Activated CD4-positive, alpha-beta T cell treated with anti-CD3 and anti-CD28 coated beads, Interleukin-2, Interleukin-4, amounts not matched to agents 100 ng/mL and 50 ng/mL, durations not matched to agents 16 hours and 8 hours (primary cell): ENCODE measurements at places on chromosomes 11 and 22.
A peak's percentile ranks its signal among the peaks of the same experiment; 100 is the strongest.

GRCh38 chr11:129976328-129976727 is 26.3 kb downstream of the PRDM10 start:
- no peak for DNase-seq

GRCh38 chr11:111179184-111179910 is 66.2 kb upstream of the POU2AF2 start:
- DNase-seq: no peak

DNA sequence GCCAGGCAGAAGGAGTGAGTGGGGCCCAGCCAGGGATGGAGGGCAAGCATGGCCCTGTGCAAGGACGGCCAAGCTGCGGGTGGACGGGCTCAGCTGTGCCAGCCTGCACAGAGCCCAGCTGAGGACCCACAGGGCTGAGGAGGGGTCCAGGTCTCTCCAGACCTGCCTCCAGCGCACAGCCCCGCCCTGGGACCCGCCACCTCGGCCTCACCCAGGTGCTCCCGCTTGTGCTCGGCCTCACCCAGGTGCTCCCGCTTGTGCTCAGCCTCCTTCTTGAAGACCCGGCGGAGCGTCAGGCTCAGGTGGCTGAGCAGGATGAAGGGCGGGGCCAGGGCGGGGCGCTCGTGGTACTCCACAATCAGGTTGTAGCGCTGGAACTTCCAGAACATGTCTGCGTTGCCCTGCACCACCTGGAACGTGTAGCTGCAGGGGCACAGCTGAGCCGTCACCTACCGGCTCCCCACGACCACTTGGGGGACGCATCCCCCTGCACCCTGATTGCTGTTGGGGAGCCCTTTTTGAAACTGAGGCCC is 6.4 kb downstream of the TSSC4 start:
- DNase-seq: no peak

GRCh38 chr22:27880778-27881394 is 38.2 kb downstream of the PITPNB start:
- DNase-seq: peak; percentile 46

DNA sequence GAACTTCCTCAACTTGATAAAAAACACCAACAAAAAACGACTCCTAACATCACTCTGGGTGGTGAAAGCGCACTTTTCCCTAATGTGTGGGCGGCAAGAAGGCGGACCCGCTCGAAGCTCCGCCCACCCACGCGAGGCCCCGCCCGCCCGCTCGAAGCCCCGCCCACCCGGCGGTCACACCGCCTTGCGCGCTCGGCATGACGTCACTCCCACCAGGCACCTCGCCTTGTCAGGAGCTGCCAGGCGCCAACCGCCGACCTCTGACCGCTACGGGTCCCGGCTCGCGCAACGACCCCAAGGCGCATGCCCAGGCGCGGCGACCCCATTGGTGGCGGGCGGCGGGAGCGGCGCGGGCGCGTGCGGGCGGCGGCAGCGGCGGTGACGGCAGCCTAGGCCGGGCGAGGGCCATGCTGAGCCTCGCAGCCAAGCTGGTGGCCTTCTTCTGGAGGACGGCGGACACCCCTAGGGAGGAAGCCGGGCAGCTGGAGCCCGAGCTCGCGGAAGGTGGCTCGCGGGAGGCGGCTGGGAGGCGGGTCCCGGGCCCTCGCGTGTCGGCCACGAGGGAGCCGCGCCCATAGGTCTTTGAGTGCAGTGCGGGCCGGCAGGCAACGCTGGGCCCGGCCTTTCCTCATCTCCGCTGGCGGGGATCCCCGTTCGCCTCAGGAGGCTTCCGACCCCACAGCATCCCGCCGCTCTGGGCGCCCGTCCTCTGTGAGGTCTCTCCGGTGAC is at the start of gene MOV10L1:
MOV10L1 (plus strand) TSS at position 325 of the 730 bp plus-strand sequence; CDS start at position 408, 83 bp downstream.
- DNase-seq: no peak

GRCh38 chr11:127738771-127739286 is 738.3 kb upstream of the KIRREL3 start:
- DNase-seq: no peak

DNA sequence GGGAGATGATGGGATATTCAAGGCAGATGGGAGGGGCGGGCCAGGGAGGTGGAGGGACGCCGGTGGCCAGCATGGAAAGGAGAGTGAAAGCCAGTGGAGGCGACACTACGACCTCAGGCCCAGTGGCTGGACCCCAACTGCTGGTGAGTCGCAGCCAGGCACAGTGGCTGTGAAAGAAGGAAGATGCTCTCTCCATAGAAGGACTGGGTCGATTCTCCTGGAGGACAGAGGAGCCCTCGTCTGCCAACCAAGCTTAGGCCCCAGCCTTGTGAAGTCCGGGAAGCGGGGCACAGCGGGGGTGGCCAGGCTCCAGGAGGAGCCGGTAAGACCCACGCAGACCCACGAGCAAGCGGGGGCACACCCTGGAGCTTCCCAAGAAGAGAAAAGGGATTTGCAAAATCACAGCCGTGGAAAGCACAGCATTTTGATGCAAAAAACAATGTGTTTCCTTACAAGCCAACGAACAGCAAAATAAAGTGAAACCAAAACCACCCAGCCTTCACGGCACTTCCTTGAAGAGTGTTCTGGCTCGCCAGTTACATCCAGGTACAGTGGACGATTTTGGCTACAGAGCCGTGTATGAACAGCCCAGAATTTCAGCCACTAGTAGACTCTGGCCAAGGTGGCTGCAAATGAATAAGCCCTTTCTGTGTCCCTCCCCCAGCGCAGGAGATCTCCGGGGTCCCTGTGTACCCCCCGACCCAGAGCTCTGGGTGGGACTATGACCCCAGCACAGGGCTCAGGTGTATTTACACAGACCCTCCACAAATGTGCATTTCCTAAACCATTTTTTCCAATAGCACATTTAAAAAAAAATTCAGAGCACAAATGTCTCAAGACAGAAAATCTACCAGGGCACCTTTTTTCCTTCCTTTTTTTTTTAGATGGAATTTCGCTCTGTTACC is 96.9 kb downstream of the TRMU start:
- peak; percentile 25 for DNase-seq

- no peak for DNase-seq
Measured at GRCh38 chr11:120115272-120116000, 22.5 kb downstream of the TRIM29 start.

GRCh38 chr11:44839458-44840084 is 111.1 kb downstream of the TP53I11 start:
- DNase-seq: no peak

- DNase-seq: no peak
Measured at GRCh38 chr11:130418756-130419155, 9.7 kb downstream of the ADAMTS8 start.
